Fibroblast of gingiva (primary cell): ENCODE measurements at places on chromosomes 16 and 17.

DNA sequence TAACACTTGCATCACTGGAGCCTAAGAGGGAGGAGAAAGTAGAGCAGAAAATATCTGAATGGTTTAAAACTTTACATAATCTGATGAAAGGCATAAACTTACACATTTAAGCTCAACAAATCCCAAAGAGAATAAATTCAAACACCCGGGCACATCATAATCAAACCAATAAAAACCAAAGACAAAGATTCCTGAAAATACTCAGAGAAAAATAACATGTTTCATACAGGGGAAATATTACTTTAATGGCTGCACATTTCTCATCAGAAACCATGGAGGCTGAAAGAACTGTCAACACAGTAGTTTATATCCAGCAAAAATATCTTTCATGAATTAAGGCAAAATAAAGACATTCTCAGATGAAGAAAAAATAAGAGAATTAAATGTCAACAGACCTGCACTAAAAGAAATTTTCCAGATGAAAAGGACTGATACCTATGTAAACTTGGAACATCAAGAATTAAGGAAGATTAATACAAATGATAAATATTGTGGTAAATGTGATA is 34.2 kb downstream of the C16orf87 start:
- no peak for DNase-seq

- DNase-seq = no peak
These were observed 134.1 kb upstream of the GNAO1 start for GRCh38 chr16:56057151-56057550.

- no peak for DNase-seq
These were observed 22.4 kb downstream of the UNK start for GRCh38 chr17:75806822-75807500.

DNA sequence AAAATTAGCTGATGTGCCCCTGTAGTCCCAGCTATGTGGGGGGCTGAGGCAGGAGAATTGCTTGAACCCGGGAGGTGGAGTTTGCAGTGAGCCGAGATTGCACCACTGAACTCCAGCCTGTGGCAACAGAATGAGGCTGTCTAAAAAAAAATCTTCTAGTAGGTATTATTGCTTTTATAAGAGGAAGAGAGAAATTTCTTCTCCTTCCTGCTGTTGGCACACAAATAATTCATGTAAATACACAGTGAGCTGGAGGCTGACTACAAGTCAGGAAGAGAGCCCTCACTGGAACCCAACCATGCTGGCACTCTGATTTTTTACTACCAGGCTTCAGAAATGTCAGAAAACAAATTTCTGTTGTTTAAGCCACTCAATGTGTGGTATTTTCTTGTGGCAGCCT is 6.7 kb downstream of the PRDM7 start:
- no peak for DNase-seq

- peak; percentile 9 for DNase-seq
These were observed 202.4 kb downstream of the AXIN2 start for GRCh38 chr17:65359016-65359415.

DNA sequence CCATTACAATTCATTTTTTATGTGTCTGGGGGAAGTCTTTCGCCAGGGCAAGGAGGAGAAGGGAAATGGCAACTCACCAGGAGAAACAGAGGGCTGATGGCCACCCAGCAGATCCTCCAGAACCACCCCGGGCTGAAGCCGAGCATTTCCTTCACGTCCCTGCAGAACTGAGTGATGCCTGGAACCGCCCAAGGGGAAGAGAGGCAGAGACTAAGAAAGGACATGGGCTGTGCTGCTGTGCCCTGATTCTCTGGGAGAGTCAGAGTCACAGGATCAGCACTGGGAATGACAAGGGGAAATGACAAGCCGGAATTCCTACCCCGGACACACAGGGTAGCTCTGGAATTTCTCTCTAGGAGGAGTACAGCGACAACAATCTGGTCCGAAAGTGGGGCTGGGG is 27.8 kb downstream of the SLC6A4 start:
- no peak for DNase-seq

- DNase-seq = no peak
These were observed 4.5 kb upstream of the CLDN7 start for GRCh38 chr17:7266784-7267183.

DNA sequence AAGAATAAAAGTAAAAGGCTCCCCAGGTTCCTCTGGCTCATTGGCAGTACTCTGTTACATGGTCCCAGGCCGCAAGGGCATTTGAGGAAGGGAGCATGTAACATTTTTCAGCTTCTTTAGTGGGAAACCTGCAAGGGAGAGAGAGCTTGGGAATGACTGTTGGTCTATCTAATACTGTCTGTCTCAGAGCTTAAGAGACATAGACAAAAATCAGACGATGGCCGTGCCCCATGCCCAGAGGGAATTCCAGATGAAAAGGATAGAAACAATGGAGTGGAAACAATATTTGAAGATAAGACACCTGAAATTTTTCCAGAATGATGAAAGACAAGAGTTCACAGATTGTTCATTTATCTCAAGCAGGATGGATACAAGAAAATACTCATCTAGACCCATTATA is 48.1 kb upstream of the ADORA2B start:
- no peak for DNase-seq

DNA sequence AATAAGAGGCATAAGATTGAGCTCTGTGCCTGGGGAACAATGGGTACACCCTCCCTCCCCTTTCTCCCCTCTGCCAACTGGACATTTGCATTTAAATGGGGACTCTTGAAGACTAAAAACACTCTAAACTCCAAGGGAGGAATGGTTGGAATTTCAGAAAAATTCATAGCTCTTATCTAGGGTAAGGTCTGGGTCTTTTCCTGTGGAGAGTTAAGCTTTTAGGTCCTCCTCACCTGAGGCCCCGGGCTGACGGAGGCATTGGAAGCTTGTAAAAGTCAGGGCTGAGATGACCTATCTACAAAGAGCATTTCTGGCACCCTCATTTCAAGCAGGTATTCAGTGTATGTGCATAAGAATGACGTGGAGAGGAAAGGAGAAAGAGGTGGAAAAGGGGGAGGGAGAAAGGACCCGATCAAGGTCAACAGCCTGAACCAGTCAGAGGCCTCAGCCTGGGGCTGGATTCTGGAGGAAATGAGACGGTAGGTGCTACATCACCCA is 78.0 kb downstream of the RAP1GAP2 start:
- DNase-seq = no peak

DNA sequence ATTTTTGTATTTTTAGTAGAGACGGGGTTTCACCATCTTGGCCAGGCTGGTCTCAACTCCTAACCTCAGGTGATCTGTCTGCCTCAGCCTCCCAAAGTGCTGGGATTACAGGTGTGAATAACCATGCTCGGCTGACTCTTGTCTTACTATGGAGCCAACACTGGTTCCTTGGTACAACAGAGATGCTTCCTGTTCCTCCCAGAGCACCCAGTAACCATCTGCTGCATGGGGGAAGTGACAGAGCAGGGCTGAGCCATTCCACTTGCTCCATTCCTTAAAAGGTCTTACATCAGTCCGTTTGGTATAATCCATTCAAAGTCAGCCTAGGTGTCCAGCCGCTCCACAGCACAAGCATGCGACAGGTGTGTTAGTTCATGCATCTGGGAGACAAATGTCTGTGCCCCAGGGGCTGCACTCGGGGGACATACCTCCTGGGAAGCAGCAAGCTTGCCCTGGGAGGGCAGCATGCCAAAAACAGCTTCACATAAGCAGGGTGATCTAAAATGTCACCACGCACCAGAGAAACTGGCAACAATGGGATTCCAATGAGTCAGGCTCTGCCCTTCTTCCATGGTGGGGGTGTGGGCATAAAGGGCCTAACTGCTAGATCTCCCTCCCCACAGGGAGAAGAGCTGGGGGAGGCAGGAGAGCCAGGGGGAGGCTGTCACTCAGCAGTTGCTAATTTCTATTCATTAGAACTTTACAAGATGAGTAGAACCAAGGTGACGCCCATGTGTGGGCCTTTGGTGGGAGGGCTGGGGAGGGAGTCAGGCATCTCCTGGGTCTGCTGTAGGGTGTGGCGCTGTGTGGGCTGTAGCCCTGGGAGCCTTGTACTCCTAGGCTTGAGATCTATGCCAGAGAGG is 35.5 kb downstream of the PIPOX start:
- DNase-seq = peak; percentile 34

DNA sequence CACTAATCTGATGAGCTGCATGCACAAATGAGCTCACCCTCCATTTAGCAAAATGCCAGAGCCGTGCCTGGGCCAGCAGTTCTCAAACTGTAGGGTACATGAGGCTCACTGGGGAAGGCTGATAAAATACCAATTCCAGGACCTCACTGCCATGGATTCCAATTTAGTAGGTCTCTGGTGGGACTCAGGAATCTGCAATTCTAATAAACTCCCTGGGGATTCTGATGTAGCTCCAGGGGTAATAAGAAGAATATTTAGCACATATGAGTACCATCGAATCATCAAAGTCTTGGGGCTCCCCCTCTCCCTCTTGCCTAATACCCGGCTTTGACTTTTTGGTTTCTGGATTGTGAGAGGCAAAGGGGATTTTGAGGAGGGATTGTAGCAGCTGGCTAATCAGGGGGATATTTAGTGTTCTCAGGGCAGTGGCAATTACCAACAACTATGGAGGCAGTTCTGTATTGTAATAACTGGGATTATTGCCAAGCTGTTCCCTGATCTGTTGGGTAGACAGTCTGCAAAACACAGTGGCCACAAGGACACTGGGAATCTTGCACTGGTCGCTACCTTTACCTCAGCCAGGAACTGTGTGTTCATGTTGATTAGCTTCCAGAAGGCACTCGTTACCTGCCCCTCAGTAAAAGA is 140.4 kb downstream of the SHISA9 start:
- no peak for DNase-seq

GRCh38 chr17:62119373-62119772 is 54.3 kb upstream of the MED13 start:
- DNase-seq = no peak

DNA sequence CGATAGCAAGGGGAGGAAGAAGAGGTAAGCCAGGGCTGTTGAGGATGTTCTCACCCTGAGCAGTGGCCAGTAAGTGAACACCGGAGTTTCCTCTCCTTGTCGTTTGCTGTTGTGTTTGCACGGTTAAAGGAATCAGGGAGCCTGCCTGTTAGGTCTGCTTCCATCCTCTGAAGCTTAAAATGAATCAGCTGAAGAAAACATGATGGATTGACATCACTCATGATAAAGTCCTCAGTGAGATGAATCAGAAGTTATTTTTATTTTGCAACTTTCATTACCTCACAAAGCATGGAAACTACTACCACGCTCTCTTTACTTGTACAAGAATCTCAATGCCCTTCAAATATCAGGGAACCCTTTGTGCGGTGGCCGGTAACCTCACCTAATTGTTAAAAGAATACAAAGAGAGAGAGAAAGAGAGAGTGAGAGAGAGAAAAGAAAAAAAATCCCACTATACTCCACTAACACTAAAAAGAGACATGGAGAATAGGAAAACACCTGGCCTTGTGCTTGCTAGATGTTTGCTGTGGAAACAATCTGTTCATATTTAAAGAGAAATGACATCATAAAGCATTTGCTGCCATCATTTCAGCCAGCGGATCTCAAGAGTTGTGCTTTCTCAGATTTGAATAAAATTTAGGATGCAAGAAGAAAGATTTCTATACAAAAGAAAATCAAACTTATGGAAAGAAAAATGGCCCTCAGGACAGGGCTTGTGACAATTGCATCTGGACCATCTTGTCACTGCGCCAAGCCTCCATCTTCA is 441.6 kb upstream of the SALL1 start:
- DNase-seq = no peak

DNA sequence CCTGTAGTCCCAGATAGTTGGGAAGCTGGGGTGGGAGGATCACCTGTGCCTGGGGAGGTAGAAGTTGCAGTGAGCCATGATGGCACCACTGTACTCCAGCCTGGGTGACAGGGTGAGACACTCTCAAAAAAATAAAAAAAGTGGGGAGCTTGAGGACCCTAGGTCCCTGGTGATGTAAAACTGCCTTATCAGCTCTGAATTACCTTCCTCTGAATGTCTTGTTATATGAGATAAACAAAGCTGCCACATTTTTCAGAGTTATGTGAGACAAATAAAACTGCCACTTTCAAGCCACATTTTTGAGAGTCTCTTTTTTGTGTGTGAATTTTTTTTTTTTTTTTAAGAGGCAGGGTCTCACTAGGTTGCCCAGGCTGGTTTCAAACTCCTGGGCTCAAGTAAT is 32.0 kb upstream of the B4GALNT2 start:
- no peak for DNase-seq

DNA sequence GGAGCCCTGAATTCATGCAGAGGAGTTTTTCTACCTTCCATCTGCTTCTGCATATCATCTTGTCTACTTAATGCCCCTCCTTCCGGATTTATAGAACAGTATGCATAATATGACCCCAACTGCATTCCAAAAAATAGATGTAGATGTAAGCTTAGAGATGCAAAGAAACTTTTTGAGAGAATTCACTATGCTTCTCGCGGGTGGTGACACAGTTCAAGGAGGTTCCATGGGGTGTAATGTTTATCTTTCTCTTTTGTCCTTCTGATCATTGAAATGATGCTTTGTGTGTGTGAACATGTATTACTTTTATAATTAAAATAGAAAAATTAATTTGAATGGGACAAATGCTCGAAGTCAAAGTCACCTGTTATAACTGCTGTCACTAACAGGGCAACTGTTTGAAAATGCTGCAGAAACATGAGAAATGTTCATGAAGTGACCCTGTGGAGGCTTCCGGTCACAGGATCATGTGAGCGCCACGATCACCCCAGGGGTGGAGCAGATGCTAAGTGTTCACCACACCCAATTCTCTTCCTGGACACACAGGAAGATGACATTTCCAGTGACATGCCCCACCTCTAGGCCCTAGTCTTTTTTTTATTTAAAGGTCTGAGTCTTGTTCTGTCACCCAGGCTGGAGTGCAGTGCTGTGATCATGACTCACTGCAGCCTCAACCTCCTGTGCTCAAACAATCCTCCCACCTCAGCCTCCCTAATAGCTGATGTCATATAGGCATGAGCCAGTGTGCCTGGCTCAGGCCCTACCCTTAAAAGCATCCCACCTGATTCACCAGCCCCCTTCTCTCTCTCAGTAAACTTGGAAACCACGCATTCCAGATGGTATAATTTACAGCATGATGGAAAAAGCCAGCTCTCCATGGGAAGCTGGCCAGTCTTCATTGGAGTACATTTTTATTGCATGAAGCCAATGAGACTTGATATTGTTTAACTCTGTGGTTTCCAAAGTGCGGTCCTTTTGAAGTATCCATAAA is 21.0 kb upstream of the AGRP start:
- no peak for DNase-seq

DNA sequence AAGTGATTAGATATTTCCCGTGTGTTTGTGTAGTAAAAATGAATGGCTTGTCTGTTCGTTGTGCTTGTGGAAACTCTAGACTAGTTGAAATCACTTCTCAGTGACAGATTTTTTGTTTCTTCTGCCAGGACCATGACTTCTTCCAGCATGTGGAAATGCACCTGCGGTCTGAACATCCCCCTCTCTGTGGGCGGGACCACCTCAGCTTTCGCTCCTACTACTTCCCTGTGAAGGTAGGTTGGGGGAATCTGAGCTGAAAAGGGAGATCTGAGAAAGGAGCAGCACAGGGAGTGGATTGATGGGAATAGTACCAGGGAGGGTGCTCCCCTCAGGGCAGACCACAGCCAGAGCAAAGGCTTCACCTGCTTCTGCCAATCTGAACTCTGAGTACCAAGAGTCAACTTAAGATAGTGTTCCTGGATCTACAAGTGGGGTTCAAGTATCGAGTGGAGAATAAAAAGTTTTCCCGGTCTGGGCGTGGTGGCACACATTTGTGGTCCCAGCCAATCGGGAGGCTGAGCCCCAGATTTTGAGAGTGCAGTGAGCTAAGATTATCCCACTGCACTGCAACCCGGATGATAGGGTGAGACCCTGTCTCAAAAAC is 47.5 kb downstream of the SF3B3 start:
- DNase-seq = no peak
